Activated CD4-positive, alpha-beta T cell treated with anti-CD3 and anti-CD28 coated beads, Interleukin-10, Interleukin-2, amounts not matched to agents 100 ng/mL and 50 ng/mL, durations not matched to agents 16 hours and 8 hours (primary cell): ENCODE measurements at places on chromosomes 6 and 20.

DNA sequence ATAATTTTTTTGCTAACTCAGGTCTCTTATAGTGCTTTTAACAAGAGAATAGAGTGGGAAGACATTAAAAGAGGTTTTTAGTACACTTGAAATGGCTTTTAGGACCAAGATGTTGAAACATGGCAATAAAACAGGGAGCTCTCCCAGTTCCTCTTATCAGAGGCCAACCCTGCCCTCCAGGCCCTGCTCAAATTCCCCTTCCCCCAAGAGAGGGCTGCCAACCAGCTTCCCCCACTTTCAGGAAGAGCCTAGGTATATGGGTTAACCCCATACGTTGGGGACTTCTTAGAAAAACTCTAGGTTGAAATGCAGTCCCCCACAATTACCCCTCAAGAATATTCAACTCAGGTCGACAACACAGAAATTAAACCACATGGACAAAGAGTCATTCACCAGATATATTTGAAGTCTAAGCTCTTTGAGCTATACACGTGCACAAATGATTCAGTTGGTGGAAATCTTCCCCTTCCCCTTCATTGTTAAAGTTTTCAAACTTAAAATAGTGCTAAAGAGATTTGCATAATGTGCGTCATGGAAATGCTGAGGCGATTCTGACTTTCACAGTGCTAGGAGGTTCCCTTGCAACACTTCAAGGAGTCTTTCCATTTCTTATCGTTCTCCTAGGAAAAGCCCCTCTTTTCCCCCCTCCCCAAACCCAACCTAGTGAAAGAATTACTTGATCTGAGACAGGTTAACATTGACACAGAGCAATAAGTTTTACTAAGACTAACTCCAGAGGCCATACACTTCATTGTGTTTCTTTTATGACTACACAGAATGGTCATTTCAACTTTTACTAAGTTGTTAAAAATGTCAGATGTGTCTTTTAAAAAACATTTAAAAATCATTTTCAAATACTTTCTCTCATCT, 49.8 kb upstream of the ENPP5 start:
- peak; percentile 16 for DNase-seq

DNA sequence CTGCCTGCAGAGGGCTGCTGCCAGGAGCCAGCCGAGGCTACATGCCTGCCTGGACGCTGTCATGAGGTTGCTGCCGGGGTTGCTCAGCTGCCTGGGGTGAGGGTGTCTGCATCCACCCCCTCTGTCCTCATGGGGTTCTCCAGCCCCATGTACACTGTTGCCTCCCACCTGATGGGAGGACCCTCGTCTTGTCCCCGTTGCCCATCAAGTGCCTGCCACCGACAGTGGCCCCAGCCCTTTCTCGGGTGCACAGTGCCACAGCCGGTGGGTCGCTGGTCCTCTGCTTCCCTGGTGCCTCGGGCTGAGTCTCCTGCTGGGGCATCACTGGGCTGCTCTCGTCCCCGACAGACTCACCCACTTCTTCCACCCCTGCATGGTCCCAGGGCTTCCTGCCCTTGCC, 313.7 kb downstream of the CDH4 start:
- DNase-seq: no peak

GRCh38 chr20:10863337-10864060, 189.7 kb upstream of the JAG1 start:
- DNase-seq: no peak

- DNase-seq: no peak
Measured at GRCh38 chr20:62246872-62247652, 8.7 kb downstream of the OSBPL2 start.

DNA sequence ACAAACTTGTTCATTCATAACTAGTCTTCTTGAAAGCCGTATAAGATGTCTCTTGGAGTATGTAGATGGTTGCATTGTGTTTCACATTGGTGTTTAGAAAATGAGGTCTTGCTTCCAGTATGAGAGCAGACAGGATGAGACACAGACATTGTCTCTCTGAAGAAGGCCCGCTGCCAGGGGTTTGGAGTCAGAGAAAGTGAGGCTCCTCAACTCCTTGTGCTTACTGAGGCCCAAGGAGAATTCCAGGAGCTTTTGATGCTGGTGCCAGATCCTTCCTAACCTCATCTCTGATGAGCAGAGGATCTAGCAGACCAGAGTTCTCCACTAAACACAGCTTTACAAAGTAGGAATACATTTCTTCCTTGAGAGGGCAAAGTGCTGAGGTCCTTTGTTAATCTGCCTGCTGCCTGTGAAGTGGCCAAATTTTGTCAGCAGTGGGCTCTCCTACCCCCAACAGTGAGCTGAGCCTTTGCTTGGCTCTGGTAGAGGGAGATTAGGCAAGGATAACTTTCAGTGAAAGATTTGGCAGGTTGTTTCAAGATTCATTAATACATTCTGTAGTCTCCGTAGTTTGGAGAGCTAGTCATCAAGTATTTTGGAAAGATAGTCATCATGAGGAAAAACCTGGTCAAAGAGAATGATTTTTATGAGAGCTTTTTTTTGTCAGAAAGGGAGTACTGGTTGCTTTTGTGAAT, 9.7 kb downstream of the MAPRE1 start:
- DNase-seq: no peak

- peak; percentile 57 for DNase-seq
Measured at GRCh38 chr6:45608252-45608913, 230.6 kb upstream of the SUPT3H start.

- DNase-seq: no peak
Measured at GRCh38 chr20:37376324-37376723, 30.4 kb downstream of the SRC start.

DNA sequence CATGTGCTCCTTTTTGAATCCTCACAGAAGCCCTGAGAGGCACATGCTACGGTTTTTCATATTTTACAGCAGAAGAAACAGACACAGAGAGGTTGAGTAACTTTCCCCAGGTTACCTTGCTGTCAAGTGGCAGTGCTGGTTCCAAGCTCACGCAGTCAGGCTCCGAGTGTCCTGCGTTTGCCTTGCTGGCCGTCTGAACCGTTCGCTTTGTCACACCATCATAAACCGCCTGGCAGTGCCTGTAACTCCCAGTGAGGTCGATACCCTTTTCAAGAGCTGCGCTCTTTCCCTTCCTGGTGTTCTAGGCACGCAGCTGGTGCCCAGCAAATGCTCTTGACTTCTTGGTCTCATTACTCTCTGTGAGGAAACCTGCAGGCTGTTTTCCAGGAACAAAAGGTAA, 31.3 kb upstream of the KCNG1 start:
- no peak for DNase-seq

- DNase-seq: peak; percentile 34
Measured at GRCh38 chr6:106300944-106301343, 24.6 kb downstream of the ATG5 start.

DNA sequence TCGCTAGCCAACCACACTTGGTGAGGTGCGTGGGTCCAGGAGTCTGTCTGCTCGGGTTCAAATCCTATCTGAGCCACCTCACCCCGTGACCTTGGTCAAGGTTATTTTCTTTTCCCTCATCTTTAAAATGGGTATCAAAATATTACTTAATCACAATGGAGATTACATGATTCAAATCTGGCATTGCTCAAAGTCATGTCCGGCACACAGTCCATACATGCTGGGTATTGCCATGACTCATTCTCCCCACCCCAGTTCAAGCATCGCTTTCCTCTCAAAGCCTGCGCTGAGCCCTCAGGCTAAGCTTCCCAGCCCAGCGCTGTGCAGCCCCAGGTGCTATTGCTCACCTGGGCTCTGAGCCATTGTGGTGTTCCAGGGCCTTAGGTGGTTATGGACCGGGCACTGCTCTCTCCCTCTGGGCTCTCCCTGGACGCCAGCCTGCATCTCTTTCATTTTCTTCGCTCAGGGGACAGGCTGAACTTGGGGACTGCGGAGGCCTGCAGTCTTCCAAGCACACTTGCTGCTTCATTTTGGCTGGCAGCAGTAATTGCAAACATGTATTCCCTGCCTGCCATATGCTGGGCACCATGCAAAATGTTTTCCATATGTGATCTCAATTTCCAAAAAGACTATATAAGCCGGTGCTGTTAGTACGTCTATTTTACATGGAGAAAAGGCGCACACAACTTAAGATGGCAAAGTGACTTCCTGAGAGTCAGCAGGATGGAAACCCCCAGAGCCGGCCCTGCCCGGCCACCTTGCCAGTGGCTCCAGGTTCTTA, 27.3 kb downstream of the WRNIP1 start:
- DNase-seq: peak; percentile 18

DNA sequence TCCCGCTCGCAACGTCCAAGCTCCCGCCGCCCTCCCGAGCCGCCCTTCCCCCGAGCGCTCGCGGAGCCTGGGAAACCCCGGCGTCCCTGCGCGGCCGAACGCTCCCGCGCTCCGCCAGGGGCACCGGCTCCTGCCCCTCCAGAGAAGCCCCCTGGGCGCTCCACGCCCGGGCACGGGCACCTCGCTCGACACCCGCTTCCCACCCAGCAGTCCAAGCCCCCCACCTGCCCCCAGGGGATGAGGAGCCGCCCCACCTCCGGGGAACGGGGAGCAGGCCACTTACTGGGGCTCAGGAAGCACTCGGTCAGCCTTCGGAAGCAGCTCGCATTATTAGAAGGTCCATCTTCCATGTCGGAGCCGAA, 1.4 kb downstream of the PDE10A start:
- DNase-seq: no peak

GRCh38 chr6:42509765-42510164, 54.1 kb upstream of the UBR2 start:
- DNase-seq: peak; percentile 67

- no peak for DNase-seq
Measured at GRCh38 chr20:44356353-44356723, 839 bp downstream of the HNF4A start.

DNA sequence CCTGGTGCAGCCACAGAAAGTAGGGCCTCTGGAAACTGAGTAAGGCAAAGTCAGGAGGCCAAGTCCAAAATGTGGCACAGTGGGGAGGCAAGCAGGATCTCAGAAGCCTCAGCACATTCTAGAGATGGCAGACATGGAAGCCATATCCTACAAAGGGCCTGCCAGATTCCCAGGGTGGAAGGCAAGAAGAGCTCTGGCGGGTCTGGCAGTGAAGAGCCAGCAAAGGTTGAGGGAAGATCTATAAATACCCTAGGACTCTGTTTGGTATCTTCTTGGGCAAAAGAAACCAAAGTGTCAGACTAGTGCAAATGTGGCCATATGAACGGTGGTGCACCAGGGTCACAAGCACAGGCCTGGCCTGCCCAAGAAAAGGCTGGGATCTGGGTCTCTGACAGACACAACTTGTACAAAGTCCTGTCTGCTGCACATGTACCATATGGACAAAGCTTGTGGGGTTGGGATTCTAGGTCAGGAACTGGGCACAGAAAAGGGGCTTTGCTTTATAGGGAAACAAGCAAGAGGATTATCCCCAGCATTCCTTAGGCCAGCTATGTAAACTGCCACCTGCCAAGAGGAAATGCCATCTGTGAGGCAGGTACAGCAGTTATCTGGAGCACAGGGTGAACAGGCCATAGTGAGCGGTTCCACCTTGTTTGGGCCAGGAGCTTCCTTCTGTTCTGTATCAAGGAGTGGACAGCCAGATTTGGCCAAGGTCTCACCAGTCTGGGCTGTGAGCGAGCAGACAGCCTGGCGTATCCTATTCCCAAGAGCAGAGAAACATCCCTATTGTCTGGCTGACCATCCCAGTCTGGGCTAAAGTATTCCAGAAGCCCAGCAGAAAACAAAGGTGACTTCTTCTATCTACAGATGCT, 36.3 kb upstream of the SLC4A11 start:
- DNase-seq: no peak

GRCh38 chr6:159047891-159048685, 3.3 kb upstream of the TAGAP start:
- no peak for DNase-seq

DNA sequence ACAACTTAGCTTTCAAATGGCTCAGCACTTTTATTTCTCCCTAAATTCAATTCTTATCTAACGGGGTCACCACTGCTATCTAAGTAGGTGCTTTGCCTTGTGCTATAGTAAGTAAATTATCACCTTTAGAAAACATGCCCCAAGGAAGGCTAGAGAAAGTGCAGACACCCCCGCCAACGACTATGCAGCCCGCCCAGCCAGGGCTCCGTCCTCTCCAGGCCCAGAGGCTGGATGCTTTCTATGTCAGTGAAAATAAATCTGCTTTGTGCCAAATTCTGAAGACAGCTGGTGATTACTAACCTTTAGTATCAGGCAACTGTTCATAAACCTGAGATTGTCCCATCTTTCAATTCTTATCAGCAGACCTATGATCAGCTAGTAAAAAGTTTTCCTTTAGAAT, 14.3 kb downstream of the KIAA0319 start:
- DNase-seq: no peak

DNA sequence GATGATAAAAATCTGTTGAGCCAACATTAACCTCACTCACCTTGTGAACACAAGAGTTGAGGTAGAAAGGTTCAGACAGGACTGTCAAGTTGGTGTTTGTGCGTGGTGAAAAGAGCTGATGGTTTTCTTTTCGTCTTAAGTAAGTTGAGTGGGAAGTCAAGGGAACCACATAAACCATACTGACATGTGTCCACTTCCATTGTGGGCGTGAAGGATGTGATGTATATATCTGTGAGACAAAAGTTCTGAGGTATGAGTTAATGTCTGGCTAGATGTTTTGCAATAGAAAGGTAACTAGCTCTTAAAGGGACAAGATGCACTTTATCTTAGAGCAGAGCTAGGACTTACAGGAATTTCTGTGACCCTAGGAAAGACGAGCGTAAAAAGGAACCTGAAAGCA, 1272.1 kb upstream of the ADGRB3 start:
- no peak for DNase-seq

- peak; percentile 6 for DNase-seq
Measured at GRCh38 chr6:16049168-16049567, 79.7 kb upstream of the MYLIP start.

DNA sequence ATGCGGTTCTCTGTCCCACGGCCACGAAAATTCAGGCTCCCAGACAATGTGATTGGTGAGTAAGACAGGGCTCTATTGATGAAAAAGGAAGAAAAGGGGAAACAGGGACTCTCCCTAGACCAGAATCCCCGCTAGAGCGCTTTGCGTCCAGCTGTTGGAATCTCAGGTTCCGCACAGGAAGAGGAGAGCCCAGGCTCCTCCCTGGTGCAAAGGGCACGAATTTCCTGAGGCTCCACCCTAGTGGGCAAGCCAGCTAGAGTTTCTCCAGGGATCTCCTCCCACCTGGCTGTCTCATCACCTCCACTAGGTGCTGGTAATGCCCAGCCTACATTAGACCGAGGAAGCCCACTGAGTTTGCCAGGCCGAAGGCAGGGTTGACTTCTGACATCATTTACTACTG, 135.9 kb upstream of the SOX4 start:
- no peak for DNase-seq

DNA sequence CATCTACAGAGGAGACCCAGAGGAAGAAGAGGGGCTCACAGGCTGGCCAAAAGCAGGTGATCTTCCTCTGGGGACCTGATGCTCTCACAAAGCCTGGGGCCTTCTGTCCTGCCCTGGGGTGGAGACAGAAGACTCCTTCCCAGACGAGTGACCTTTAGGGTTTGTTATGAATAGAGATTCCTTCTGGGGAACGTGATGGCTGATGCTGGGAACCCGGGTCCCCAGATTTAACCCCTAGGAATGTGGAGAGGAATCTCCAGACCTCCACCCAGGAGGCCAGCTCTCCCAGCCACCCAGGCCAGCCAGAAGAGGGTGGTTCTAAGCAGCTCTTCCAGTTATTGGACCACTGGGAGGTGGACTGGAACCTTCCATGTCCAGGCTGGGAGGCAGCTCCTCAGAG, 16.8 kb upstream of the CCN5 start:
- no peak for DNase-seq

- no peak for DNase-seq
Measured at GRCh38 chr6:161001421-161001820, 9.9 kb downstream of the MAP3K4 start.

GRCh38 chr6:6783721-6784120, 195.2 kb downstream of the LY86 start:
- no peak for DNase-seq

GRCh38 chr6:154763650-154764049, 30.4 kb downstream of the SCAF8 start:
- DNase-seq: no peak
